CD4-positive, alpha-beta T cell treated with Interleukin-15 for 1 hour (primary cell): ENCODE measurements at places on chromosomes 2 and 18.
A peak's percentile ranks its signal among the peaks of the same experiment; 100 is the strongest.

DNA sequence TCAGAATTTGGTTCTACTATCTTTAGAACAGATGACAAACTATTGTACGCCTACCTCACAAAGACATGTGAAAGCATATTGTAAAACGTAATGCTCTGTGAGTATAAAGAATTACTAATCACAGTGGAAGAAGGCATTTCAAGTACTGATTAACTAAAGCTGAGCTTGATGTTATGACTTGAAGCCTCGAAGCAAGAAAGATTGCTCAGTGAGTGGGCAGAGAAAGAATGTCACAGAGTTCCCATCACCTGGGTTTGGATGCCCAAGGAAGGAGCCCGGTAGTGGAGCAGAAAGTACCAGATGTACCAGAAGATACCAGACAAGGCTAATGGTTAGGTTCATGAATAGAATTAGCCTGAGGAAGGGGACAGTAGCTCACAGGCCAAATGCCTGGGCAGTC, 39.5 kb upstream of the FAM110C start:
- no peak for DNase-seq

- no peak for DNase-seq
Observed at GRCh38 chr18:36786686-36787085, 42.1 kb downstream of the TPGS2 start.

- DNase-seq: no peak
Observed at GRCh38 chr2:192288295-192288694, 93.6 kb upstream of the TMEFF2 start.

- no peak for DNase-seq
Observed at GRCh38 chr18:43486462-43486861, 209.2 kb upstream of the SYT4 start.

DNA sequence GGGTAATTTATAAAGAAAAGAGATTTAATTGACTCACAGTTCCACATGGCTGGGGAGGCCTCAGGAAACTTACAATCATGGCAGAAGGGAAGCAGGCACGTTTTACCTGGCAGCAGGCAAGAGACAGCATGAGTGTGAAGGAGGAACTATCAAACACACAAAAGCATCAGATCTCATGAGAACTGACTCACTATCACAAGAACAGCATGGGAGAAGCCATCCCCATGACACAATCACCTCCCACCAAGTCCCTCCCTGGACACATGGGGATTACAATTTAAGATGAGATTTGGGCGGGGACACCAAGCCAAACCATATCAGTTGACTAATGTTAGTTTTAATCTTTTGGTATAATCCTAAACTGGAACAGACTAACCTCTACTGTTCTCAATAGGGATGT, 49.1 kb upstream of the CPO start:
- DNase-seq: no peak

DNA sequence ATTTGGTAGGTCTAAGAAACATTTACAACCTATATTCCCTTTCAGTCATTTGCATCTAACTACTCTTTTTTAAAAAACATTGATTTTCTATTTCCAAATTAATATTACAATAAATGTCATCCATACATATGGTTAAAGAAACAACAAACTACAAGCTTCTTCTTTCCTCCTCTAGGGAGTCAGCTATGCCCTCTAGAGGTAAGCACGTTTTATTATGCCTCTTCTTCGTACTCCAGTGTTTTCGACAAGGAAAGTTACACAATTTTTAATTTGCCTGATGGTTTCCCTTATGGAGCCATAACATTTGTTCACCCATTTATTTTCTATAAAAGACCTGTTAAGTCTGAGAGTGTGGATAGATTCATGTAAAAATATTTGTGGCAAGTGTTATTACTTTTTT, 183.4 kb upstream of the CDH7 start:
- no peak for DNase-seq

DNA sequence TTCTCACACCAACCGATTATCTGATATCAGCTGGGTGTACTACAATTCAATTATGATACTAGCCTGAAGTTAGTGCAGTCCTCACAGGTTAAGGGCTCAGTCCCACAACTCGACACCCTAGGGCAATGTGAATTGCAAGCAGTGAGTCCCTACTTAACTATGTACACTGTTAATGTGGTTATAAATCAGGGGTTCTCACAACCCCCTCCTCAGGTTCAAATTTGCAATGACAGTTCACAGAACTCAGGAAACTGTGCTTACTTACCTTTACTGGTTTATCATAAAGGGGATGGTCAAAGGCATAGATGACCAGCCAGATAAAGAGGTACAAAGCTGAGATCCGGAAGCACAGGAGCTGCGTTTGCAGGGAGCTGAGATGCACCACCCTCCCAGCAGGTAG, 1379.1 kb upstream of the CDH2 start:
- no peak for DNase-seq

GRCh38 chr2:74225698-74226459, 27.5 kb downstream of the MTHFD2 start:
- DNase-seq: no peak

- DNase-seq: no peak
Observed at GRCh38 chr2:200219309-200220113, 87.0 kb upstream of the SPATS2L start.

DNA sequence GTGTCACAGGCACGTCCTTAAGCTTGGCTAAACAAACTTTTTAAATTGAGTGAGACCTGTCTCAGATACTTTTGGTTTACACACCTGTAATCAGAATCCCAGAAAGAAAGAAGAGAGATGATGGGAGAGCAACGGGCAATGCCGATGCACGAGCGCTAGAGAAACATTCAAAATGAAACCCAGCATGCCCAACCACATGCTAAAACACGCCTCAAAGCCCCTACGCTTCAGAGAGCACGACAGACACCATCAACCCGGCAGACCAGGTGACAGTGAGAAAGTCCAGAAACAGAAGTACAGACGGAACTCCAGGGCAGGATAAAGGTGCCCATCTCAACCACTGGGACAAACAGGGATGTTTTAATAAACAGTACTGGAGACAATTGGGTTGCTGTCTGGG, 85.5 kb downstream of the HDAC4 start:
- peak; percentile 12 for DNase-seq

DNA sequence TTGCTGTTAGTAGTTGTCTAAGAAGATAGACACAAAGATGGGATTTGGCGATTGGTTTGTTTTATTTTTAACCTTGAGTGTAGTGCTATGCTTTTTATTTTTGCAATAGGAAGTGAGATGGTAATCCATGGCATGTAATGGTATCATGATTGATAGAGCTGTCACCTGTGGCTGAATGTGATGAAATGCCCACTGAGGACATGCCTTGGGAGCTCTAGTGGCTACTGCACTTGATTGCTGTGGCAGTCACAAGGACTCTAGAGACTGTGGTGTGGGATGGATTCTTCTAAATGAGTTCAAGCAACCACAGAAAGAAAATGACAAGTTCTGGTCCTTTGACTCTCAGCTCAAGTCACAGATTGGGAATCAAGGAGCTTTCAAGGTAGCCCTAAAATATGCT, 139.4 kb downstream of the CYRIA start:
- DNase-seq: no peak

DNA sequence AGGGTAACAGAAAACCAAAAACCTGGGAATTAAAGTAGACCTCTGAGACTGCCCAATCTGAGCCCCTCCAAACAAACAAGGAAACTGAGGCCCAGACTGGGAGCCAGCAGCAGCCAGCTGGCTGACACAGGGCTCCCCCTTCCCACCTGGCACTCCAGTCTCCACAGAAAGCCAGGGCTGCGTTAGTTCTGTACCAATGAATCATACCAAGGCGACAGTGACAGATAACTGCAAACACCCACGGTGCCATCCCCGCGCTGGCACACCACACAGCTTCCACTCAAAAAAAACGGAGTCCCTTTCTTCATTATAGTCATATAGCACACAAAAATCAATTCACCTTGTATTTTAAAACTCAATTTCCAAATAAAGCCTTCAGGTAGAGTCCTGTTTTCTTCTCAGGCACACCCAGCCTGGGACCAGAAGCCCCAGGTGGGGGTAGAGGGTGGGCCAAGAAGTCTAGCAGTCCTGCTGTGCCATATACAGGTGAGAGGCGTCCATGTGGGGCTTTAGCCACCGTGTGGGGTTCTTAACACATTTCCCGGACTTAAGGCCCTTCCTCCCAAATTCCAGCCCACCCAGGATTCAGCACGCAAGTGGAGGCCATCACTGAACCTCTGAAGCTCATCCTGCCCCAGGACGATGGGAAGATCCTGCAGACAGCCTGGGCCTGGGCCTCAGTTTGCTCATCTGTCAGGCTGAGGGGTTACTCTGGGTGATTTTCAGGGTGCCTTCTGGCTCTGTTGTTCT, 1.2 kb downstream of the PER2 start:
- no peak for DNase-seq

DNA sequence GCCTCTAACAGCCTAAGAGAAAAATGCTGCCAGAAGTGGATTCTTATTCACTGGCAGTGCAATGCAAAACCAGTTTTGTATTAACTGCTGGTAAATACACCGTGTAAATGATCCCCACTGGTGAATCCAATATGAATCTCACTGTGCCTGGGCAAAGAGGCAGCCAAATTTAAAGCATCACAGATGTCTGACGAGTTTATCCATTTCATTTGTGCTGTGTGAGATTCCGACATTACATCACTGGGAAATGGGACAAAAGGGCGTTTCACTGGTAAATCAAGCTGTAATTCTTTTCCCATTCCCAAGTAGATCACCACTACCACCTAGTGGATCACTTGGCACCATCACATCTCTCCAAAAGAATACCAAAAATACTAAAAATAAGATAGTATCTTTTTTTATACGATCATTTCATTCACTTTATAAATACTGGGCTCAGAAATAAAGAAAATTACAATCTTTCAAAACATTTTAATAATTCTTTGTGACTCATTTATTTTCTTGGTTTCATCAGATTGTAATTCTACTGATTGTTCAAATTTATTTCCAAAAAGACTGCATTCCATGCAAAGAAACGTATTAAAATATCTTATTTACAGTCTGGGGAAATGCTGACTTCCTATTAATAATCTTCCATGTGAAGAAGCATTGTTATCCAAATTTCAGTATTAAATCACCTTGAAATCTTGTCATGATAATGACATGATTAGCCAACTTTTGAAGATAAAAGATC, 125.6 kb downstream of the GRB14 start:
- no peak for DNase-seq

- DNase-seq: peak; percentile 62
Observed at GRCh38 chr2:197168705-197169104, 141.9 kb downstream of the ANKRD44 start.

DNA sequence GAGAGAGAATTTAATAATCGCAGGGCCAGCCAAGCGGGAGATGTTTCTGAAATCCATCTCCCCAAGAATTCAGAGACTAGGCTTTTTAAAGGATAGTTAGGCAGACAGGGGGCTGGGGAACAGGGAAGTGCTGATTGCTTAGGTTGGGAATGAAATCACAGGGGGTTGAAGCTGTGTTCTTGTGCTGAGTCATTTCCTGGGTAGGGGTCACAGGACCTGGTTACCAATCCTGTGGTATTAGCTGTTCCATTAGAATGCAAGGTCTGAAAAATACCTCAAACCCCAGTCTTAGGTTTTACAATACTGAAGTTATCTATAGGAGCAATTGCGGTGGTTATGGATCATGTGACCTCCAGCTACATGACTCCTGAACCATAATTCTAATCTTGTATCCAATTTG, 4.6 kb downstream of the SP140 start:
- DNase-seq: no peak

GRCh38 chr18:48821251-48821590, 129.5 kb downstream of the SMAD7 start:
- DNase-seq: peak; percentile 3

DNA sequence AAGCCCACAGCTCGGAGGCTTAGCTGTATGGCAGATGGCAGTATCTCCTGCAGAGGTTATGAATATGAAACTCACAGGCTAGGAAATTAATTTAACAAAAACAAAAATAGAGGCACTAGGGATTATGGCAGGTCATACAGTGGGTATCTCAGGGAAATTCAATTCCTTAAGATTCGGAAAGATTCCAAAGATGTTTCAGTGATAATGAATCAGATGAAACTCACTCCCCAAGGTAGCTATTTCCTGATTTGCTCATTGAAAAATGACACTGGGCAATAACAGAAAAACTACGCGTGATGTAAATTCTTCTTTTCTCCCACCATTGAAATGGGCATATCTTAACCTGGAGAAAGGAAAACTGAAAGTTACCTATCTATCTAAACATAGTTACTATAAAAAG, 414.1 kb downstream of the STK39 start:
- DNase-seq: no peak

DNA sequence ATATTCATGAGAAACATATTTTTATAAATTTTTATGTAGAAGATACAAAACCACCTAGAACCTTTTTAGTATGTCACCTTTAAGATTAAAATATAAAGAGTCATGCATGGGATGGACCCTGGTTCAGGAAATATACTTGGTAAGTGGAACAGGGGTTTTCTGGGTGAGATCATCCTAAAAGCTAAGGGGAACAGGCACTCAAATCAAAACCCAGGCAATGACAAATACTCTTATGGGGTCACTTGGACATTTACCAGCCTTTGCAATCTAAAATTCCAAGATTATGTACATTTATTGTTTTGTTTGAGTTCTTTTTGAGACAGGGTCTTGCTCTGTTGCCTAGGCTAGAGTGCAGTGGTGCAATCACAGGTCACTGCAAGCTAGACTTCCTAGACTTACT, 65.8 kb downstream of the SGPP2 start:
- DNase-seq: no peak

DNA sequence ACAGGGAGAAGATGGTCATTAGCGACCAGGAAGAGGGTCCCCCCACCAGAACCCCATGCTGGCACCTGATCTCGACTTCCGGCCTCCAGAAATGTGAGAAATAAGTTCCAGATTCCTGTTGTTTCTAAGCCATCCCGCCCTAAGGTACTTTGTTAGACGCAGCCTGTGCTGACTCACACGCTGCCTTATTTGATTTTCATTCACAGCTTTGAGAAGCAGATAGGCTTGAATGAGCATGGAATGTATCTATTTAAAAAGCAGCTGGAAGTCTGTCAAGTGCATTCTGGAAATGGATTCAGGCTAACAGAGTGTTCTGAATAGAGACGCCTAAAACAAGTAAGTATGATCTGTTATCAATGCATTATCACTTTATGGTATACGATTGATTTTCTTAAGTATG, 8.3 kb upstream of the IL1R2 start:
- no peak for DNase-seq

- DNase-seq: peak; percentile 39
Observed at GRCh38 chr2:128273469-128274081, 45.1 kb downstream of the HS6ST1 start.

DNA sequence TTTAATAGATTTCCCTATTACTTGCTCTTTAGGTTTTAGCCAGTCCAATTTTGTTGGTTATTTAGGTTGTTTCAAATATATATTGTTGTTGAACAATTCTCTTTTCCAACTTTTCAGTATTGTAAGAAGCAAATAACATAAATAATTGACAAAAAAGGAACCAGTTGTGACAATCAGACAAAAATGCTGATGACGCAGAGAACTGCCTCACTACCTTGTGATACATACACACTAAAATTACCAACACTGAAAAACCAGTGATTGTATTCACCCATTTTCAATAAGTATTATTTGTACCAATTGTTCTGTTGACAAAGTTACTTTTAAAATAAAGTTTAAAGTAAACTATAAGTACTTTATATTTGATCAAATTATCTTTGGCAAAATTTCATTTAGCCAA, 43.1 kb upstream of the NABP1 start:
- DNase-seq: no peak

- no peak for DNase-seq
Observed at GRCh38 chr2:72544554-72544953, 281.3 kb downstream of the EXOC6B start.
